H9 (cell line): ENCODE measurements at places on chromosomes 3 and 15. TPM values are rescaled to one million over a fixed set of nuclear protein-coding genes. Genes with fewer than 3 reads are reported as not detected.

Gene STRIT1
- total RNA-seq = 0.26 TPM in 1 of 2 replicates, not detected in the other

DNA sequence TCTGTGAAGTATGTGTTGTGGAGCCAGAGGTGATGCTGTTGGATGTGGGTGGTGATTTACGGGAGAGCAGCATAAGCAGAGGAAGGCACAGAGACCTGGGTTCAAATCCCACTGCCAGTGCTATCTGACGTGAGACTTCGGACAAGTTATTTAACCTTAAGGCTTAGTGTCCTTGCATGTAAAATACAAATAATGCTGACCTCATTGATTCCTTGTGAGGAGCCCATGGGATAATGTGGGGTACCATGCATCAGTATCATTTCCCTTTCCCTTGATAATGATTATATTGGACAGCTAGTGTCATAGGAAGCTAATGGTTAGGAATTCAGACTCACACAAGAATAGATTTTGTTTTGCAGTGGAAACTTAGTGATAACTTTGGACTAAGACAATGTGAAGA, 141.6 kb downstream of the SLCO3A1 start:
- DNase-seq = no peak

DNA sequence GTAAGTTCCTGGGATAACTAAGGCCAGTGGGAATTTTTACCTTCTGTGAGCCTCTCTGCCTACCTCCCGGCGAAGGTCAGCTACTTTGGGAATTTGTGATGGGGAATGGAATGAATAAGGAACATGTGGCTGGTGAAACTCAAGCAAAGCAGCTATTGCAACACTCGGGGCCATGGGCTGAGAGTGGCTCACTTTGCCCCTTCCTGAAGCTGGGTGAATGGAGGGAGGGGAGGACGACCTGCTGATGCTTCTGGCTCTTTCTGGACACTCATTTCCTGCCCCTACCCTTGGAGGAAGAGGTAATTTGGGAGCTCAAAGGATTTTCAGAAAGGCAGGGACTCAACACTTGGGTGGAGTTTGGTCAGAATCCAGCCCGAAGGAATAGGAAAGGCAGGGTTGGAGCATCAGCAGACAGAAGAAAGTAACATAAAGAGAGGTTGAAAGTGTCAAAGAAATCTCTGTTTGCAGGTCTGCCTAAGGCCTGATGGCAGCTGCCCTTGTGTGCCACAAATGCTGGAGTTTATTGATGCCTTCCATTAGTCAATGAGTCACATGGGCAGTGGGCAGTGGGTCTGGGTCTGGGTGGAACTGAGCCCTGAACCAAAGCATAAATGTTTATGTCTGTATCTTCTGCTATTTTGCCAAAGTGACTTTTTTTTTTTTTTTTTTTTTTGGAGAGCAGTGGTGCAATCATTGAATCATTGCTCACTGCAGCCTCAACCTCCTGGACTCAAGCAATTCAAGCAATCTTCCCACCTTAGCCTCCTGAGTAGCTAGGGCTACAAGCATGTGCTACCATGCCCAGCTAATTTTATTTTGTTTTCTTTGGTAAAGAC, 12.4 kb downstream of the LAMP3 start:
- no peak for DNase-seq

DNA sequence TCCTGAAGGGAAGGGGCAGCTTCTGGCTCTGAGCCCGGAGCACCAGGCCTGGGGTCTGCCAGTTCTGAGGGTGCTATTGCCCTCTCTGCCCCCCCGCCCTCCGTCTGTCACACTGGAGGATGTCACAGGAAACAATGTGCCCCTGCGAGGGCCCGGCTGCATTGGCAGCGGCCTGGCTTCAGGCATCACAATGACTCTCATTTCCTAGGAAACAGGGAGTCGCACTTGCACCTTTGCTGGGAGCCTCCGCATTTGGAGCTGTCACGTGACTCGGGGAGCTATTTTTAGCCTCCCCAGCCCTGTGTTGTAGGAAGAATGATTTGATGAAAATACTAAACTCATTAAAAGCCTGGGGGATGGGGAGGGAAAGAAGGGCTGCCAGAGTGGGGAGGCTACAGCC, 518.9 kb downstream of the SHQ1 start:
- peak; percentile 47 for DNase-seq

GRCh38 chr15:51117270-51117669, 22.6 kb upstream of the TNFAIP8L3 start:
- no peak for DNase-seq

- no peak for DNase-seq
These were observed 99.2 kb downstream of the GOLIM4 start for GRCh38 chr3:167996514-167996913.
